Kasumi-1 (cell line): ENCODE measurements at places on chromosomes 12 and 14.

DNA sequence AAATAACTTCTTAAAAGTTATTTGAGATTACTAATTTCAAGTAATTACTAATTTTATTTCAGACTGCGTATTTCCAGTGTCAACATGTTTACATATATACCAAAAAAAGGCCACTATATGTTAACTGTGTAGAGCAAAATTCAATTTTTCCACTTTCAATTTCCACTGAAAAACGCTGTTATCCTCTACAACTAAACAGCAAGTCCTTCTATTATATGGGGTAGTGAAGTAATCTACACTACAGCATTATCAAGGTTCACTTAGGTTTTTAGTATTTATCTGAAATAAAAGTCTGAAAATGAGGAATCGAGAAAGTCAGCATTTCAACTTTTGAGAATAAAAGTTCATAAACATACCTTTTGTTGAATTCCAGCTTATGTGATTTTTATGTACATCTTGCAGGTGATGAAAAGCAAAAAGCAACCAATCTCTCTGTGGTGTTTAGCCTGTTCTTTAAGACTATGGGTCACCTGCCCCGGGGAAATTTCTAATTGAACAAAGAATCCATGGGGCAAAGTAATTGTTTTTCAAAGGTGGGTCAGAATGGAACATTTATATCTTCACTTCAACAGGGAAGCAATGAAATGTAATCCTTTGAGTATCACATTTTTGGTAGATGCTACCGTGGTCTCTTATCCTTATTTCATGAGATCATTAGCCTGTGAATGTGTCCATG is 3.3 kb downstream of the BTG1 start:
- no peak for DNase-seq

DNA sequence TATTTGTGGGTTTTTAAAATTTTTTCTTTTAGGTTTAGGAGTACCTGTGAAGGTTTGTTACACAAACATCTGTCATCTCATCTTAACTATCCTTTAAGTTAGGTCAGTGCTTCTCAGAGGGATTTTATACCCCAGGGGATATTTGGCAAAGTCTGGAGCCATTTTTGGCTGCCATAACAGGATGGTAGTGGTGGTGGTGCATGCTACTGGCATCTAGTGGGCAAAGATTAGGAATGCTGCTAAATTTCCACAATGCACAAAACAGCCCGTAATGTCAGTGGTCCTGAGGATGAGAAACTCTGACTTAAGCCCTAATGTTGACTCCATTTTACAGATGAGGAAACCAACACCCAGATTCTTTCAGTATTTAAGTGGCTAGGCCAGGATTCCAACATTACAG is 85.2 kb upstream of the MYF6 start:
- DNase-seq, result peak; percentile 2

DNA sequence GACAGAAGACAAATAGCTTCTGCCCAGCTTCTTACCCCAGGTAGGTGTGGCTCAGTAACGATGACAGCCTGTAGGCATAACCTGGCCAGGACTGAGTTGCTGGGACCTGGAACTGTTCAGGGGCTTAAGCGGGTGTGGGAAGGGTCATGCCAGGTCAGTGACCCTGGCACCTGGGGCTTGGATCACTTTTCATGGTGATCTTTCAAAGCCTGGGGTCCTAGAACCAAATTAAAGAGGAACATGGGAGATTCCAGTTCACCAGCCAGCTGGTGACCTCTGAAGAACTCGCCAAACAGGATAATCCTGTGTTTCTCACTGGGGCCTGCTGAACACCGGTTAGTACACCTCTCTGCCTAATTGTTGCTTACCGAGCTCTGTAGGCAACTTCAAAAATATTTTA is 102.6 kb upstream of the LMNTD1 start:
- no peak for DNase-seq

- DNase-seq, result no peak
Observed at GRCh38 chr12:47717046-47717442, 8.2 kb downstream of the ENDOU start.

- DNase-seq, result peak; percentile 47
Observed at GRCh38 chr12:66398931-66399910, 96.9 kb downstream of the HELB start.

DNA sequence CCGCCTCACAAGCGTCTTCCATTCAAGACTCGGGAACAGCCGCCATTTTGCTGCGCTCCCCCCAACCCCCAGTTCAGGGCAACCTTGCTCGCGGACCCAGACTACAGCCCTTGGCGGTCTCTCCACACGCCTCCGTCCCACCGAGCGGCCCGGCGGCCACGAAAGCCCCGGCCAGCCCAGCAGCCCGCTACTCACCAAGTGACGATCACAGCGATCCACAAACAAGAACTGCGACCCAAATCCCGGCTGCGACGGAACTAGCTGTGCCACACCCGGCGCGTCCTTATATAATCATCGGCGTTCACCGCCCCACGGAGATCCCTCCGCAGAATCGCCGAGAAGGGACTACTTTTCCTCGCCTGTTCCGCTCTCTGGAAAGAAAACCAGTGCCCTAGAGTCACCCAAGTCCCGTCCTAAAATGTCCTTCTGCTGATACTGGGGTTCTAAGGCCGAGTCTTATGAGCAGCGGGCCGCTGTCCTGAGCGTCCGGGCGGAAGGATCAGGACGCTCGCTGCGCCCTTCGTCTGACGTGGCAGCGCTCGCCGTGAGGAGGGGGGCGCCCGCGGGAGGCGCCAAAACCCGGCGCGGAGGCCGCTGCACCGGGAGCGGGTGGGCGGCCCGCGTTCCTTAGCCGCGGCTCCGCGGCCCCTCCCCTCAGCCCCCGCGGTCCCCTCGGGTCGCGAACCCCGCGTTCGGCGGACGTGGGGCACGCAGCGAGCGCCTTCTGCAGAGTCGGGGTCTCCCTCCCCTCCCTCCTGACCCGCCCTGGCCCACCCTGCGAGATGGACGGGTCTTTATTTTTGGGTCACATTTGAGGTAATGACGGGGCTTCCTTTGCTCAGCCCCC is at the start of gene UBC:
Gene UBC, minus strand, starts transcription at position 259 of the 847 bp plus-strand sequence. CDS start 879 bp downstream, outside the sequence.
- DNase-seq, result no peak

- peak; percentile 5 for DNase-seq
Observed at GRCh38 chr14:93023039-93023438, 92.7 kb downstream of the ITPK1 start.

DNA sequence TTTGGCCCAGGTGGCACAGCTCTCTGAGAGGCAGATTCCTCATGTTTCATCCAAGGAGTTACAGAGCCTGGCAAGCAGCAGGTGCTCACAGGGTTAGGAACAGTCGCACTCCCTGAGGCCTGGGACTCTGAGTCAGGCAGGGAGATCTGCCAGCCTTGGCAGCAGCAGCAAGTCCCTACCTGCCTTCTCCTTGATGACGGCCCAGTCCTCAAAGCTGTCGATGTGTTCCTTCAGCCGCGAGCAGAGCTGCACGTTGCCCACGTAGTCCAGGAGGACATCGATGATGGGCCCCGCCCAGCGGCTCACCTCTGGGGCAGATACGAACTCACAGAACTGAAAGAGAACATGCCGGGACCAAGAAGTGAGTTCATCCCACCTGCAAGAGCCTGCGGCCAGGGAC is 10.4 kb downstream of the FAM181A start:
- no peak for DNase-seq

GRCh38 chr14:90624732-90625400 is 191.4 kb downstream of the TTC7B start:
- DNase-seq, result no peak

GRCh38 chr14:59601056-59601455 is 24.4 kb upstream of the CCDC175 start:
- no peak for DNase-seq

DNA sequence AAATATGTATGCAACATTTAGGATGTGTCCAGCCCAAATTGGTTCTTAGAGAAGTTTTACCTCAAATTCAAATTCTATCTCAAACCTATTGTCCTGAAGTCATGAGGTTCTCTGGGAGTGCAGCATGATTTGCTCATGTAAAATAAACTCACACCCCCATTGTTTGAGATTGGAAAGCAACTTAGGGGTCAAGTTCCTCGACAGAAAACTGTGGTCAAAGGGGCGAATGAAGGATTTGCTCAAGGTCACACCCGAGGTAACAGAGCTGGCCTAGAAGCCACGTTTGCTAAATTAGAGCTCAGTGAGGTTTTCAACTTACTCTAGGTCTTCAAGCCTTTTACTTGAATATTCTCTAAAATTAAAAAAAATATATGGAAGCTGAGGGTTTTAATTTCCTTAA is 197.7 kb upstream of the GZMB start:
- DNase-seq, result no peak

- no peak for DNase-seq
Observed at GRCh38 chr14:91246051-91246852, 1.7 kb upstream of the GPR68 start.

DNA sequence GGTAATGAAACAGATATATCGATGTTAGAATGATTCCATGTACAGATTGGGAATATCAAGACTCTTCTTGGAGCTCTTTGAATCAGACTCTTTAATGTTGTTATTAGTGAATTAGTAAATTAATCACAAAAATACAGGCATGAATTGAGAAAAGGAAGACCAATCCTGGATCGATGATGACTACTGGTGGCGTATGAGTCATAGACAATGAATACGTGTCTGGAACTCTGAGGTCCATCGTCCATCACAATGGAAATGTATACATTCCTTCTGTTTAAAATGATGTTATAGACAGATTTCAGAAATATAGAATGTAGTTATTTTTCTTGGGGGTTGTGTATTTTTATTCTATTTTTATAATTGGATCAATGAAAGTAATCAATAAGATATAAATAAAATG is 80.2 kb upstream of the RTL1 start:
- no peak for DNase-seq

- no peak for DNase-seq
Observed at GRCh38 chr12:15540469-15540872, 218.2 kb downstream of the PTPRO start.

DNA sequence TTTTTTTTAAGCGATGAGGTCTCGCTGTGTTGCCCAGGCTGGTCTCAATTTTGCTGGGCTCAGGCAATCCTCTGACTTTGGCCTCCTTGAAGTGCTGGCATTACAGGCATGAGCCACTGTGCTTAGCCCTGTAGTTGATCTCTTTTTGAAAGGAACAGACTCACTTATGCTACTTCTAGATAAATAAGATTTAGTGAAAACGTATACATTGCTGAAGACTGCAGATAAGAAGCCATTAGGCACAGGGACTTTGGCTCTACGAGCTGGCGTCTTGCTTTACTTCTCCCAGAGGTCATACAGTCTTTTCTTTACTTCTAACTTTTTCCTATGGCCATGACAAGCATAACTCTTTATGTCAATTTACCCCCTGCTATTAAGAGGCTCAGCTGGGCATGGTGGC is 9.4 kb downstream of the PTGR2 start:
- no peak for DNase-seq

DNA sequence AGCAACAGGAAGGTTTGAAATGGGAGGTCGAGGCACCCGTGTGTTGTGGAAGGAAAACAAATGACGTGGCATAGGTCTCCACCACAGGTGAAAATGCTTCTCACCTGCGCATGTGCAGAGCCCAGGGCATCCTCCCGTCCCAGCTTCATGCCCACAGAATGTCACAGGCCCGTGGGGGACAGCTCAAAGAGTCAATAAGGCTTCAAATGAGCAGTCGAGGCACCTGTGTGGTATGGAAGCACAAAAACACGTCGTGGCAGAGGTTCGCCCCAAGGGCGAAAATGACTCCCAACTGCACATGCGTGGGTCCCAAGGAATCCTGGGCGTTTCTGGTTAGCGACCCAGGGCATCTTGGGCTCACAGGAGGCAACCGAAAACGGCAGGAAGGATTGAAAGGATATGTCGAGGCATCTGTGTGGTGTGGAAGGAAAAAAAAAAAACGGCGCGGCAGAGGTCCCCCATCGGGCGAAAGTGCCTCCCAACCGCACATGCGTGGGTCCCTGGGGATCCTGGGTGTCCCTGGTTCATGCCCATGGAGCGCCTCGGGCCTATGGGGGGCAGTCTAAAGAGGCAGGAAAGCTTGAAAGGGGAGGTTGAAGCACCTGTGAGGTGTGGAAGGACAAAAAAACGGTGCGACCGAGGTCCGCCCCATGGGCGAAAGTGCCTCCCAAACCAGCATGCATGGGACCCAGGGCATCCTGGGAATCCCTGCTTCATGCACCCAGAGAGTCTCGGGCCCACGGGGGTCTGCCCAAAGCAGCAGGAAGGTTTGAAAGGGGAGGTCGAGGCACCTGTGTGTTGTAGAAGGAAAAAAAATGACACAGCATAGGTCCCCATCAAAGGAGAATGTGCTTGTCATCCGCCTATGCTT is 578.5 kb downstream of the ALG10 start:
- DNase-seq, result no peak

GRCh38 chr12:18583655-18584054 is 154.2 kb downstream of the PLCZ1 start:
- no peak for DNase-seq

GRCh38 chr12:33427071-33427470 is 12.5 kb downstream of the SYT10 start:
- DNase-seq, result peak; percentile 15

DNA sequence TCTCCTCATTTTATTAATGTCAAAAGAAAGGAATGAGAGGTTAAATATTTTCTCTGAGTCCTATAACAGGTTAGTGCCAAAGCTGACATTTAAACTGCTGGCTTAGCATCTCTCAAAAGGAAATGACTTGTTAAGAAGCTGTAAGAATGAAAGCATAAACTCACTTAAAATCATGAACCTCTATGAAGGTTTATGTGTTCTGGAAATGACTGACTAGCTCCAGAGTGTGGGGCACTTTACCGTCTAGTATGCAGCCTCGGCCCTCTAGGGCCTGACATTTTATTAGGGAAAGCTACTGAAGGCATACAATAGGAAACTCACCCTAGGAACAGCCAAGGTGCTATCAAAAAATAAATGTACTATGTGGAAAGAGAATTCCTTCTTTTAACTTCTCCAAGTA is 35.1 kb downstream of the SPX start:
- no peak for DNase-seq

DNA sequence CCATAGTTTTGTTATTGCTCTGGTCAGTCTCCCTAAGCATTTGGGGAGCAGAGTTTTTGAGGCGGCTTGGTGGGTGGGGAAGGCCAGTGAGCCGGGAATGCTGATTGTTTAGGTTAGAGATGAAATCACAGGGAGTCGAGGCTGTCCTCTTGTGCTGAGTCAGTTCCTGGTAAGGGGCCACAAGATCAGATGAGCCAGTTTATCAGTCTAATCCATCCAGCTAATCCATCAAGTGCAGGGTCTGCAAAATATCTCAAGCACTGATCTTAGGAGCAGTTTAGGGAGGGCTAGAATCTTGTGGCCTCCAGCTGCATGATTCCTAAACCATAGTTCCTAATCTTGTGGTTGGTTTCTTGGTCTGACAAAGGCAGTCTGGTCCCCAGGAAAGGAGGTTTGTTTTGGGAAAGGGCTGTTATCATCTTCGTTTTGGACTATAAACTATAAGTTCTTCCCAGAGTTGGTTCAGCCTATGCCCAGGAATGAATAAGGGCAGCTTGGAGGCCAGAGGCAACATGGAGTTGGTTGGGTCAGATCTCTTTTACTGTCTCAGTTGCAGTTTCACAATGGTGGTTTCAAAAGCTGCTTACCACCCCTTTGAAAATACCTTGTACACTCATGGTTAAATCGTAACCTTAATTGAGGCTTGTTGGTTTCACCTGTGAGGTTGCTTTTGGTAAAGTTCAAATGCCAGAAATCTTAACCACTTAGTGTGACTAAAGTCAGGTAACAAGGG is 33.6 kb upstream of the HIGD1C start:
- no peak for DNase-seq

GRCh38 chr12:53049571-53050318 is at the start of gene TNS2:
TNS2 (plus strand) TSS chr12:53050065; CDS start chr12:53050186, 121 bp downstream.
- DNase-seq, result no peak
